SJSA1 (cell line): ENCODE measurements at places on chromosomes 5 and 9.

- H3K27me3 ChIP-seq = no peaks in the 10 kb centered on the region
- H3K4me3 ChIP-seq = peak overlapping the region; percentile 61
- peak overlapping the region; percentile 92 for H3K27ac ChIP-seq
- H3K36me3 ChIP-seq = no peaks in the 10 kb centered on the region
Observed at GRCh38 chr5:43041669-43042175, 1.6 kb upstream of the ANXA2R start.

DNA sequence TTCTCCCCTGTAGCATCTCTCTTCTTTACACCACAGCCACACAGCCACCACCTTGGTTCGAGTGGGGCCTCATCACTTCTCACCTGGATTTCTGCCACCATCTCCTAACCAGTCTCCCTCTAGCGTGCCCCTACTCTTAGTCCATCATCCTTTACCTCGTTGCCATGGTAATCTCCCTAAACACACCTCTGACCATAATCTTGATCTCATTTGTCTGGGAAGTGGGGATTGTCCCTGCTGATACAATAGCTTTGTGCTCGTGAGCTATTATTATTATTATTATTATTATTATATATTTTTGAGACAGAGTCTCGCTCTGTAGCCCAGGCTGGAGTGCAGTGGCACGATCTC is 76.5 kb upstream of the HSPA9 start:
- H3K27me3 ChIP-seq = no peaks in the 10 kb centered on the region
- H3K4me1 ChIP-seq = peaks cover 16% of the 10 kb centered on the region
- no peak overlapping the region for H3K4me3 ChIP-seq

- peak; percentile 49 for DNase-seq
- no peaks in the 10 kb centered on the region for H3K4me1 ChIP-seq
- H3K36me3 ChIP-seq = no peaks in the 10 kb centered on the region
- H3K4me3 ChIP-seq = no peak overlapping the region
- H3K27me3 ChIP-seq = no peaks in the 10 kb centered on the region
Observed at GRCh38 chr9:33415501-33416038, 13.2 kb upstream of the AQP7 start.

- H3K4me3 ChIP-seq = no peak overlapping the region
- no peak for DNase-seq
- H3K36me3 ChIP-seq = no peaks in the 10 kb centered on the region; the same call in 1 of the 2 replicates
- H3K27ac ChIP-seq = no peak overlapping the region
Observed at GRCh38 chr5:132394667-132395259, 25.3 kb downstream of the SLC22A5 start.

GRCh38 chr5:122959740-122960445 is 76.6 kb downstream of the PPIC start:
- H3K27ac ChIP-seq = no peak overlapping the region
- no peak overlapping the region for H3K4me3 ChIP-seq
- H3K27me3 ChIP-seq = no peaks in the 10 kb centered on the region
- DNase-seq = no peak
- H3K36me3 ChIP-seq = no peaks in the 10 kb centered on the region

GRCh38 chr5:15014809-15015208 is 143.2 kb upstream of the ANKH start:
- H3K4me1 ChIP-seq = peaks cover 22% of the 10 kb centered on the region
- no peak overlapping the region for H3K4me3 ChIP-seq
- H3K27ac ChIP-seq = peak overlapping the region; percentile 78
- H3K27me3 ChIP-seq = no peaks in the 10 kb centered on the region

- DNase-seq = no peak
- no peaks in the 10 kb centered on the region for H3K4me1 ChIP-seq
- H3K4me3 ChIP-seq = no peak overlapping the region
- H3K27ac ChIP-seq = no peak overlapping the region
- H3K27me3 ChIP-seq = no peaks in the 10 kb centered on the region
- H3K36me3 ChIP-seq = no peaks in the 10 kb centered on the region
Observed at GRCh38 chr5:103938146-103938695, 375.6 kb upstream of the NUDT12 start.

- H3K36me3 ChIP-seq = no peaks in the 10 kb centered on the region
- no peak overlapping the region for H3K4me3 ChIP-seq
- no peak overlapping the region for H3K27ac ChIP-seq
Observed at GRCh38 chr5:157214861-157215513, 34.3 kb downstream of the ITK start.

GRCh38 chr5:52262844-52263243 is 524.9 kb upstream of the ITGA1 start:
- no peak for DNase-seq
- no peaks in the 10 kb centered on the region for H3K36me3 ChIP-seq
- no peak overlapping the region for H3K27ac ChIP-seq
- H3K27me3 ChIP-seq = no peaks in the 10 kb centered on the region

- no peak overlapping the region for H3K4me3 ChIP-seq
- H3K27me3 ChIP-seq = no peaks in the 10 kb centered on the region
- H3K27ac ChIP-seq = no peak overlapping the region
- no peak for DNase-seq
- H3K36me3 ChIP-seq = no peaks in the 10 kb centered on the region
- H3K4me1 ChIP-seq = peaks cover 18% of the 10 kb centered on the region
Observed at GRCh38 chr9:115132648-115133047, 14.7 kb upstream of the TNC start.

- H3K4me1 ChIP-seq = no peaks in the 10 kb centered on the region
- peaks cover 23% of the 10 kb centered on the region for H3K27me3 ChIP-seq
- no peak for DNase-seq
- no peak overlapping the region for H3K4me3 ChIP-seq
- H3K36me3 ChIP-seq = no peaks in the 10 kb centered on the region
- H3K27ac ChIP-seq = no peak overlapping the region
Observed at GRCh38 chr5:11037080-11037479, 276.0 kb upstream of the DAP start.

DNA sequence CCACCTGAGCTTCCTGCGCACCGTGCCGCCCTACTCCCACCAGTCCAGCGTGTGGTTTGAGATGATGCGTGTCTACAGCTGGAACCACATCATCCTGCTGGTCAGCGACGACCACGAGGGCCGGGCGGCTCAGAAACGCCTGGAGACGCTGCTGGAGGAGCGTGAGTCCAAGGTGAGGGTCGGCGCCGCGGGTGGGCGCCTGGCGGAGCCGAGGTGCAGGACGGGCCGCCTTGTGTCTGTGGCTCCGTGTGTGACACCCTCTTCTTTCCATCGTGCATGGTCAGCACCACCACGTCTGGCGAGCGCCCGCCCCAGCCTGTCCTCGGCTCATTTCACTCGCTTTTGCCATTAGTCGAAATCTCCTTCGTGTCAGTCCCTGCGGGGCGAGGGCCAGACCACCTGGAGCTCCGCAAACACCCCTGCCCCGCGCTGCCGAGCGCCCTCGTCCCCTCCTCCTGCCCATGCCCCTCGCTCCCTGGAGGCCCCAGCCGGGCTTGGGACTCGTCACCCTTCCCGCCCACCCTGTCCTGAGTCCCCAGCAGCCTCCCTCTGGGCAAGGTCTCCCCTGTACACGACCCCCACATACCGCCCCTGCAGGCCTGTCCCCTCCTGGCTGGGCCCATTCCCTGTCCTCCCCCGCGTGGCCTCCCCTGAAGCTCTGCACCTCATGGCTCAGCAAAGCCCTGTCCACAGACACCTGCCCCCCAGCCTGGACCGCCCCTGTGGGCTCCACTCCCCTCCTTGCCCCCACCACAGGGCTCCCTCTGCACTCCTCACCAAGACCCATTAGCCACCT is 7.0 kb downstream of the GRIN1 start:
- no peak overlapping the region for H3K4me3 ChIP-seq
- no peak for DNase-seq
- H3K27ac ChIP-seq = no peak overlapping the region
- H3K27me3 ChIP-seq = peaks cover 21% of the 10 kb centered on the region
- H3K4me1 ChIP-seq = no peaks in the 10 kb centered on the region
- H3K36me3 ChIP-seq = no peaks in the 10 kb centered on the region

- no peak overlapping the region for H3K27ac ChIP-seq
- no peaks in the 10 kb centered on the region for H3K4me1 ChIP-seq
- no peak overlapping the region for H3K4me3 ChIP-seq
- no peaks in the 10 kb centered on the region for H3K27me3 ChIP-seq
Observed at GRCh38 chr9:8857926-8858595, 1058.5 kb upstream of the DMAC1 start.

DNA sequence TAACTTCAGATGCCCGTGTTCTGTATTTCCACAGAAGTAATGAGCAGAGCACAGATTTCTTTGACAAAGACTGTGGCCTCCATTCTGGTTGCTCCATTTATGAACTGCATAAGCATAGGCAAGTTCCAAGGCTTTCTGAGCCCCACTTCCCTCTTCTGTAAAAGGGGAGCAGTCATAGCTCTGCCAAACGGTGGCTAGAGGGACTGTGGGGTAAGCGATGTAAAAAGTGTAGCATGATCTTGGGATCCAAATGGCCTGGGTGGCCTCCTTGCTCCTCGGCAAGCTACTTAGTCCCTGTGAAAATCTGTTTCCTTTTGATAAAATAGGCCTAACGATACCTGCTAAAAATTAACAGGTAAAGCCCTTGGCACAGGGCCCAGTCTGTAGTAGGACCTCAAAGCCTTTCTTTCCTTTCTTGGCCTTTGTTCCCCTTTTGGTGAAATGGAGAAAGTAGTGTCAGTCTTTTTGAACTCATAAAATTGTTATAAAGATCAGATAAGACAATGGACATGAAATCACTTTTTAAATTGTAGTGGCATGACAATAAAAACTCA is 646.6 kb downstream of the ACTL7B start:
- no peak overlapping the region for H3K27ac ChIP-seq
- no peaks in the 10 kb centered on the region for H3K27me3 ChIP-seq

DNA sequence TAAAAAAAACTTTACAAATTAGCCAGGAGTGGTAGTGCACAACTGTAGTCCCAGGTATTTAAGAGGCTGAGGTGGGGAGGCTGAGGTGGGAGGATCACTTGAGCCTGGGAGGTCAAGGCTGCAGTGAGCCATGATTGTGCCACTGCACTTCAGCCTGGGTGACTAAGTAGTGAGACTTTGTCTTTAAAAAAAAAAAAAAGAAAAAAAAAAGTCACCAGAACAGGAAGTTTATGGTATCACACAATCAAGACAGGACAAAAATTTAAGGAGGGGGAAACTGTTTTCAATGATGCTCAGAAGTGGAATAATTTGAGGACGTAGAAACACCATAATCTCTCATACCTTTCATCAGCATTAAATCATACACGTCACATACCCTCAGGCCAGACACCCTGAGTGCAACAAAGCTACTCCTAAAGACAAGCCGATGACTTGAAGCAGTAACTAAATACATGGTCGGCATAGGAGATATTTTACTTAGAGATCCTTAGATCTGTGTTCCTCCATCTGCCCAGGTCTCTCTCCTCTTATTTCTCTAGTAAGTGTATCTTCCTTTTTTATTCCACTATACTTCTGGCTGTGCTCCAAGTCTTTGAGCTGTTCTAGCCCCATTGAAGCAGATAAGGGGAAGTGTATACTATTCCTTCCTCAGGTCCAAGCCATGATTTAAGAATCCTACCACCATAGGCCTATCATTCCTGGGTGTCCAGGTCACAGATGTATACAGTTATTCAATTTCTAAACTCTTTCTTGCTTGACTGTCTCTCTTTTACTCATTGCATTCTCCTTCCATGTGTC is 91.3 kb upstream of the APC start:
- H3K27me3 ChIP-seq = no peaks in the 10 kb centered on the region; the same call in 1 of the 2 replicates
- H3K27ac ChIP-seq = no peak overlapping the region
- DNase-seq = no peak
- H3K36me3 ChIP-seq = no peaks in the 10 kb centered on the region
- H3K4me3 ChIP-seq = no peak overlapping the region
- H3K4me1 ChIP-seq = no peaks in the 10 kb centered on the region

GRCh38 chr5:111953351-111954127 is 196.5 kb upstream of the NREP start:
- H3K27me3 ChIP-seq = no peaks in the 10 kb centered on the region
- H3K36me3 ChIP-seq = no peaks in the 10 kb centered on the region
- H3K4me3 ChIP-seq = no peak overlapping the region
- peak; percentile 62 for DNase-seq
- H3K4me1 ChIP-seq = peaks cover 35% of the 10 kb centered on the region

DNA sequence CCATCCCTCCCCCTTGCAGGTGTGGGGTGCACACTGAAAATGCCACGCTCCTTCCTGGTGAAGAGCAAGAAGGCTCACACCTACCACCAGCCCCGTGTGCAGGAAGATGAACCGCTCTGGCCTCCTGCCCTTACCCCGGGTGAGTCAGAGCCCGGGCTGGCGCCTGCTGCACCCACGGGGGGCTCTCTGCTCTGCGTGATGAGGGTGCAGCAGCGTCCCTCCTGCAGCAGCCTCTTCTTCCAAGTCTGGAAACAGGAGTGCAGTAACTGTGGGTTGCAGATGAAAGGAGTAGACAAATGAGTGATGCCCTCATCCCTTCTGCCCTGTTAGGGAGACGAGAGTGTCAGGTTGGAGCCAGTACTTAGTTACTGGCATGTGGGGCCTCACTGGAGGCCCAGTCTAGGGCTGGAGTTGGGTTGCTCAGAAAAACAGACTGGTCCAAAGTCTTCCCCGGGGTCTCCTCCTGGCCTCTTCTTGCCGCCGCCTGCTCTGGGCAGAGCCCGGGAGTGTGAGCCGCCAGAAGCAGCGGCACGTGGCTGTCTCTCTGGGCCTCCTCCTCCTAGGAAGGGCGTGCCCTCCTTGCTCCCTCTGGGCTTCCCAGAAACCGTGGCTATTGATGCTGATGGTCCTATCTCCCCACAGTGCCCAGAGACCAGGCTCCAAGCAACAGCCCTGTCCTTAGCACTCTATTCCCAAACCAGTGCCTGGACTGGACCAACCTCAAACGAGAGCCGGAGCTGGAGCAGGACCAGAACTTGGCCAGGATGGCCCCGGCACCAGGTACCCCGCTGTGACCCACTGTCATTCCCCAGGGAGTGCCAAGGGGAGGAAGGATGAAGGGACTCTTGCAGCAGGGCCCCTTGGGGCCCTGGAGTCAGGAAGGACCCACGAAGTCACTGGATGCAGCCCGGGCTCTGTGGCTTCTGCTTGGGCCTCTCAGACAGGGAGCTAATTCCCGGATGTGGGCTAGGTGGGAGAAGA is 8.4 kb downstream of the GFI1B start:
- H3K4me1 ChIP-seq = no peaks in the 10 kb centered on the region
- no peak overlapping the region for H3K4me3 ChIP-seq
- H3K27ac ChIP-seq = no peak overlapping the region
- DNase-seq = no peak
- H3K27me3 ChIP-seq = peaks cover 38% of the 10 kb centered on the region; the same call in 1 of the 2 replicates
